ENCODE measurements at places on chromosomes 1 and 21.

DNA sequence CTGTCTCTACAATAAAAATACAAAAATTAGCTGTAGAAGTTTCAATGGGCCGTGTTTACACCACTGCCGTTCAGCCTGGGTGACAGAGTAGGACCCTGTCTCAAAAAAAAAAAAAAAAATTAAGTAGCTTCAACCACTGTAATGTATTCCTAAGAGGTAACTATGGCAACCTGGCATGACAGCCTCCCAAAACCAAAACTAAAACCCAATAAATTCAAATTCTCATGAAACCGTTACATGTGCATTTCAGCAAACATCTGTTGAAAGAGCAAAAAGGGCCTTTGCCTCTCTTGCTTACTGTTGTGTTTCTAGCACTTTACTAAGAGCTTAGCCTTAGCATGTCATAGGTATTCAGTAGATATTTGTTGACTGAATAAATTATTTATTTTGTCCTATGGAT lies 33.5 kb downstream of the ODR4 start:
- no peak for DNase-seq

GRCh38 chr1:232248276-232248820 lies 381.6 kb downstream of the SIPA1L2 start:
- no peak for DNase-seq

- no peak for DNase-seq
Measured at GRCh38 chr1:61828805-61829204, 86.5 kb downstream of the PATJ start.

DNA sequence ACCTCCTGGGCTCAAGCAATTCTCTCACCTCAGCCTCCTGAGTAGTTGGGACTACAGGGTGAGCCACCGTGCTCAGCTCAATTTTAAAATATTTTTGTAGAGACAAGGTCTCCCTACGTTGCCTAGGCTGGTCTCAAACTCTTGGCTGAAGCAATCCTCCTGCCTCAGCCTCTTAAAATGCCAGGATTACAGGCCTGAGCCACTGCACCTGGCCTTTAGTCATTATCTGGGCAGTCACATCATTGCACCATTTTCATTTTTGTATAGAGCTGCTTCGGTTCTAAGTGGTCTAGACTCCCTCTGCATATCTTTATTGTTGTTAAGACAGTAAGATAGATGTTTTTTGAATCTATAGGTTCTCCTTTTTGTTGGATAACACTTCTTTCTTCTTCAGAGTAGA lies 39.9 kb downstream of the ATF3 start:
- no peak for DNase-seq

DNA sequence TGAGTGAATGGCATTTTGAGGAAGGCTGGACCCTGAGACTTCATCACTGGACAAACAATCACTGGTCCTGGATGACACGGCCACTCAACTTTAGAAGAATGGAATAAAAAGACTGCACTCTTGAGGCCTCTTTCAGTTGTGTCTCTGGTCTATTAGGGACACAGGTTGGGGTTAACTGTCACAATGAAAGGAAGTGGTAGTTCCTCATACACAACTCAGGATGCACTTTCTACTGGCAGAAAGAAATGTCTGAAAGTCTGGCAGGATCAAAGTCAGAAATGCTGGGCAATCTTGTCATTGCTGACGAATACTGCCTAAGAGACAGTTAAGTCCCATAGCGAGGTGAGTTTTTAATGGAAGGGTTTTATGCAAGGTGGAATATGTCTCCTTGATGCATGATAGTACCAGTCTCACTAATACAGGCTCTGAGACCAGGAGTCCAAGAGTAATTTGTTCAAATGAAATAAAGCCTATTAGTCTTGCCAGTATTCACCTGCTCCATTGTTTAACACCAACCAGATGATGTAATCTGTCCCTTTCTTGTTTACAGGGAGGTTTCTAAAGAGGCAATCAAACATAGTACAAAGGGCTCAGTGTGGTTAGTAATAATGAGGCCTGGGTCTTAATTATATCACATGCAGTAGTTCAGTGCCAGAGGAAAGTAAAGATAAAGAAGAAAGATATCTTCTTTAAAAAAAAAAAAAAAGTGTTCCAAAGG lies 11.2 kb upstream of the RRP15 start:
- no peak for DNase-seq

- DNase-seq, result no peak
Measured at GRCh38 chr21:43741423-43742096, 22.6 kb downstream of the PDXK start.

DNA sequence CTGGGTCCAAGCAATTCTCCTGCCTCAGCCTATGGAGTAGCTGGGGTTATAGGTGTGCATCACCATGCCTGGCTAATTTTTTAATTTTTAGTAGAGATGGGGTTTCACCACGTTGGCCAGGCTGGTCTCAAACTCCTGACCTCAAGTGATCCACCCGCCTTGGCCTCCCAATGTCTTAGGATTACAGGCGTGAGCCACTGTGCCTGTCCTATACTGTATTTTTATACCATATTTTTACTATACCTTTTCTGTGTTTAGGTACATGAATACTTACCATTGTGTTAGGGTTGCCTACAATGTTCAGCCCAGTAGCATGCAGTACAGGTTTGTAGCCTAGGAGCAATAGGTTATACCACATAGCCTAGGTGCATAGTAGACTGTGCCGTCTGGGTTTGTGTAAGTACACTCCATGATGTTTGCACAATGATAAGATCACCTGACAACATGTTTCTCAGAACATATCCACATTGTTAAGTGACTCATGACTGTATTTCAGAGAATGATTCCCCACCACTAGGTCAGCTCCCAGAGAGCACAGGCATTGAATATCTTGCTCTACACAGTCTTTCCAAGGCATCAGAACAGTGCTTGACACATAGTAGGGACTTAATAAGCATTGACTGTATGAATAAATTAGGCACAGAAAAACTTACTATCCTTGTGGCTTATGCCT lies 6.0 kb upstream of the CITED4 start:
- no peak for DNase-seq

- no peak for DNase-seq
Measured at GRCh38 chr1:49971088-49971487, 52.7 kb downstream of the AGBL4 start.

DNA sequence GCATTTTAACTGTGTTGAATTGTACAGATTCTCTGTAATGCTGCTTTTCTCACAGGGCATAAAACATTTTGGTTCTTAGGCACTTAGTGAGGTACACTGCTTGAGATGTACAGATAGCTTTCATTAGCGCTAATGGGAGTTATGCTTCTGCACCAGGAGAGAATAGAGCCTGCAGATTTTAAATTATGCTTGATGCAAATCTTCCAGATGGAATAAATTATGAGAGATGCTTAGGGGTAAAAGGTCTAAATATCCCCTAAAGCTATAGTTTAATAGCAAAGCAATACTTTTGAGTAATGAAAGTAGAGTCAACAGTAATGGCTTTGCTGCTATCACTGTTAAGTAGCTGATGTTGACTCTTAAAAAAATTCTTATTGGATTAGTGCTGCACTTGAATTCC lies 248.9 kb downstream of the S1PR1 start:
- DNase-seq, result no peak

Data from NCI-H2171 (cell line).